Iris pigment epithelial cell (primary cell): ENCODE measurements at places on chromosomes 16 and 17.

DNA sequence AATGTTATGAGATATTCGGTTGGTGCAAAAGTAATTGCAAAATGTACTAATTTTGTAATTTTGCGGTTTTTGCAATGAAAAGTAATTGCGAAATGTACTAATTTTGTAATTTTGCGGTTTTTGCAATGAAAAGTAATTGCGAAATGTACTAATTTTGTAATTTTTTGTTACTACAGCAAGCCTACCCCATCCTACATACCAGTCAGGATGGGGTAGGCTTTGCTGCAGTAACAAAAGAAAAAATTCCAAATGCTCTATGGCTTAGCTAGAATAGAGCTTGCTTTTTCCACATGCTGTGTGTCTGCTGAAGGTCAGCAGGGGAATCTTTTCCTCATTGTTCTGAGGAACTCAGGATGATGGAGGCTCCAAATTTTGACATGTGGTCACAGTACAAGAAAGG, 83.3 kb upstream of the GPRC5B start:
- no peak for DNase-seq

GRCh38 chr16:8708536-8708935, 34.1 kb downstream of the ABAT start:
- DNase-seq: no peak

DNA sequence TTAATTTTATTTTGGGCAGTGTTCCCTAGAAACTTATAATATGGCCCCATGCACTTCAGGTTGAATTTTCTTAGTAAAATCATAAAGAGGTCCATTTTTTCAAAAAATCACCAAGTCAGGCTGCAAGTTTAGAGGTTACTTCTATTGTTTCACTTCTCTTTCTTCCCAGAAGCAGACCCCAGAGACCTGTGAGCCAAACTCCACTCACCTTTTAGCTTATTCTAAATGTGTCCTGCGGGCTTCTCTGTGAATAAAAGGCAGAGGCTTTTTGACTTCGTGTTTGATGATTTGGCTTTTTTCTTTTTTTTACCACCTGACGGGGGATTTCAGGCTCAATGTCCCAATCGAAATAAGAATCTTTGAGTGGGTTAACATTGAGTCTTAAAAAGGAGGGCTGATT, 7.4 kb downstream of the PRKCB start:
- no peak for DNase-seq

GRCh38 chr17:48989100-48989499, 8.1 kb upstream of the IGF2BP1 start:
- DNase-seq: no peak

DNA sequence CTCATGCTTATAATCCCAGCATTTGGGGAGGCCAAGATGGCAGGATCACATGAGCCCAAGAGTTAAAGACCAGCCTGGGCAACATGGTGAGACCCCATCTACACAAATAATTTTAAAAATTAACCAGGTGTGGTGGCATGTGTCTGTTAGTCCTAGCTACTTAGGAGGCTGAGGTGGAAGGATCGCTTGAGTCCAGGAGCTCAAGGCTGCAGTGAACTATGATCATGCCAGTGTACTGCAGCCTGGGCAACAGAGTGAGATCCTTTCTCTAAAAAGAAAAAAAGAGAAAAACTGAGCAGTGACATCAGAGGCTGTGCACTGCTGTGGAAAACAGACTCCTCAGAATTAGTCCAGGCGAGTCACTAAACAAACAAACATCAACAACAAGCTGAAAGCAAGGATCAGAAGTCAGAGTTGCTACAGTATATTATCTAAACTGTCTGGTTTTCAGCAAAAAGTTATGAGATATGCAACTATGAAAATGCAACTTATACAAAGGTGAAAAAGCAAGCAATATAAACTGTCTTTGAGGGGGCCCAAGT, 39.3 kb downstream of the CBFB start:
- peak; percentile 45 for DNase-seq

- no peak for DNase-seq
Observed at GRCh38 chr17:79851461-79851817, 12.2 kb upstream of the CBX4 start.

GRCh38 chr16:1884155-1884760, 12.3 kb upstream of the MEIOB start:
- peak; percentile 65 for DNase-seq

DNA sequence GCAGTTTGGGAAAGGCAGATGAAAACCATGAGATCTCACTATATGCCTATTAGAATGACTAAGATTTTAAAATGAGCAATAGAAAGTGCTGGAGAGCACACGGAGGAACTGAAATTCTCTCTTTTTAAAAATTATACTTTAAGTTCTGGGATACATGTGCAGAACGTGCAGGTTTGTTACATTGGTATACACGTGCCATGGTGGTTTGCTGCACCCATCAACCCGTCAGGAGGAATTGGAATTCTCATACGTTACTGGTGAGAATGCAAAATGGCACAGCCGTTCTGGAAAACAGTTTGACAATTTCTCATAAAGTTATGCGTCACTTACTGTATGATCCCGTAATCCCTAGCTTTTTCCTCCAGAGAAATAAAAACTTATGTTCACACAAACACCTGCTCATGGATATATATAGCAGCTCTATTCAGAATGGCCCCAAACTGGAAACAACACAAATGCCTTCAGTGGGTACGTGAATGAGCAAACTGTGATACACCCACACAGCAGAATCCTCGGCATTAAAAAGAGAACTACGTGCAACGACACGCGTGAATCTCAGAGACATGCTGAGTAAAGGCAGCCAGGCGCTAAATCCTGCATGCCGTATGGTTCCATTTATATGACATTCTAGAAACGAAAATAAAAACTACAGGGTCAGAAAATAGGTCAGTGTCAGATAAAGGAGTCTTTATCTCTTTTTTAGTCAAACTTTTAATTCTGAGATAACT, 11.8 kb downstream of the PIK3R6 start:
- no peak for DNase-seq

DNA sequence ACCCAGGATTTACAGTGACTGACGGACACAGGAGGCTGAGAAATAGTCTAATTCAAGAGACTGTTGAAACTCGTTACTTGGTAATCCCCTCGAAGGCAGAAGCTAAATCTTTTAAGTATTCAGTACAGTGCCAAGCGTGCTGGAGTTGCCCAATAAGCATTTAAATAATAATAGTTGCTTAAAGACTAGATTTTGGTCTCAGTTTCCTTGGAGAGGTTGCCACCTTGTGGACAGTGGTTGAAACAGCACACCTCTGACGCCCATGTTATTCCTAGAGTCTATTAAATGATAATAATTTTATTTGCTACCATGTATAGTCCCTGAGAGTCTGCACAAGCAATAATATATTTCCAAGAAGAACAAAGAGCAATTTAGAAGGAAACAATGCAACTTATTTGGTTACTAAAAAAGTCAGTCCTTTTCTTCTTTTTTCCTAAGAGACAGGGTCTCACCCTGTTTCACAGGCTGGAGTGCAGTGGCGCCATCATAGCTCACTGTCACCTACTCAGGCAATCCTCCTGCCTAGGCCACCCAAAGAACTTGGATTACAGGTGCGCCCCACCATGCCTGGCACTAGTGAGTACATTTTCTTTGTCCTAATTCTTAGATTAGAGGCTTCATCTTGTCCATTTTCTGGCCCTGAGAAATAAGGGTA, 138.0 kb upstream of the NUDT7 start:
- DNase-seq: peak; percentile 75

- no peak for DNase-seq
Observed at GRCh38 chr16:83996481-83997252, 28.6 kb downstream of the NECAB2 start.

GRCh38 chr16:20881503-20881878, 18.7 kb downstream of the DCUN1D3 start:
- DNase-seq: no peak

GRCh38 chr16:67236563-67237395, 9.8 kb downstream of the TMEM208 start:
- peak; percentile 55 for DNase-seq

- no peak for DNase-seq
Observed at GRCh38 chr17:5757314-5757907, 173.1 kb upstream of the NLRP1 start.

DNA sequence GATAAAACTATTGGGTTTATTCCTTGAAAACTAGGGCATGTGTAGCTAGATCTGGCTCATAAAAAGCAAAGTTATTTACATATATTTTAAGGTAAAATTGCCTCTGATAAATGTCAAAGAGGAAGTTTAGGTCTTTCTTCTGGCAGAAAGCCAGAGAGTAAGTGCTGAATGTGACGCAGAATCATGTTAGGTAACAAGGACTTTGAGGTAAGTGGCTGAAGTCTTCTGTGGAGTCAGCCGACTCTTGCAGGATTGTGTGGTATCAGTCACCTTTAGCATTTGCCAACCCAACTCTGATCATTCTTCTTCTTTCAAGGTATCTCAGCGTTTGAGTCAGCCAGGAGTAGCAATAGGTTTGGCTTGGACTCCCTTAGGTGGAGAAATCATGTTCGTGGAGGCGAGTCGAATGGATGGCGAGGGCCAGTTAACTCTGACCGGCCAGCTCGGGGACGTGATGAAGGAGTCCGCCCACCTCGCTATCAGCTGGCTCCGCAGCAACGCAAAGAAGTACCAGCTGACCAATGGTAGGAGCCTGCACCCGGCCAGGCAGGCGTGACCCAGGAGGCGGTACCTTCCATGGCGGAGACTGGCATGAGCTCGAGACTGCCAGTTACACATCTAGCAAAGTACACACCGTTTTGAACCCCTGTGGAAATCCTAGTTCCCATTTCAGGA, 37.9 kb downstream of the SIAH1 start:
- no peak for DNase-seq

GRCh38 chr17:27481327-27481726, 25.1 kb downstream of the KSR1 start:
- no peak for DNase-seq

GRCh38 chr16:4729876-4730275, 4.2 kb downstream of the ANKS3 start:
- no peak for DNase-seq
